ENCODE measurements at places on chromosomes 12 and 14. TPM values are rescaled to one million over a fixed set of nuclear protein-coding genes. Genes with fewer than 3 reads are reported as not detected.

GRCh38 chr12:67716817-67717216, 68.3 kb downstream of the DYRK2 start:
- no peak for DNase-seq

- DNase-seq: no peak
These were observed 23.1 kb downstream of the EXD2 start for GRCh38 chr14:69214393-69214792.

- no peak for DNase-seq
These were observed 12.4 kb upstream of the SNAPC1 start for GRCh38 chr14:61749867-61750266.

GRCh38 chr12:2177003-2177402, 124.2 kb downstream of the CACNA1C start:
- DNase-seq: no peak

DNA sequence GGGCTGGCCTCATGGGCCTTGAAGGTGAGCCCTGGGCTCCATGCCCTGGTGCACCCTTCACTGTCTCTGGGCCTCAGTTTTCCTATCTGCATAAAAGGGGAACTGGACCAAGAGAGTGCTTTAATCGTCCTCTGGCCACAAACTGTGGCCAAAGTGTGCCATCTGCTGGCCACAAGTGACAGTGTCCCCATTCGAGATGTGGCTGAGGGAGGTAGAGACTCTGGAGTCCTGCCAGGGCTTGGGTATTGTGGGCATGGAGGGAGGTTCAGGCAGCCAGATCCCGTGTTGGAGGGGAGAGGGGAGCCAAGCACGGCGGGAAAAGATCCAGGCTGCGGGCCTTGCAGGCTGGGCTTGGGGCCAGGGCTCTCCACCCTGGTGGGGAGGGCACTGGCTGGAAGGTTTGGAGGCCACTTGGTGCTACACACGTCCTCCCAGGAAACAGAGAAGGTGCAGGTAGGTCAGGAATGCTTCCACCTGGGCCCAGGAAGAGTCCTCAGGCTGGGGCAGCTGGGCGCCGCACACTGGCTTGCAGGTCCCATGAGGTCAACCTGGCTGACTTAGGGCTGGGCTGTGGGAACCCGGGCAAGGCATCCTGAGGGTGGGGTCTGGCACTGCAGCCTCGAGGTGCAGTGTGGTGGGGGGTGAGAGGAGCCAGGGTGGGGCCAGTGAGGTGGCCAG, 7.3 kb upstream of the KIF26A start:
- DNase-seq: no peak

- DNase-seq: no peak
These were observed 14.1 kb downstream of the CMAS start for GRCh38 chr12:22059976-22060647.

GRCh38 chr12:79776111-79776510, 85.3 kb upstream of the PAWR start:
- no peak for DNase-seq

GRCh38 chr12:131375261-131375971, 335.5 kb upstream of the SFSWAP start:
- no peak for DNase-seq

GRCh38 chr12:131950182-131950913, 606 bp downstream of the EP400 start:
- DNase-seq: peak; percentile 60

GRCh38 chr12:78914859-78915331, 50.3 kb downstream of the SYT1 start:
- DNase-seq: no peak

DNA sequence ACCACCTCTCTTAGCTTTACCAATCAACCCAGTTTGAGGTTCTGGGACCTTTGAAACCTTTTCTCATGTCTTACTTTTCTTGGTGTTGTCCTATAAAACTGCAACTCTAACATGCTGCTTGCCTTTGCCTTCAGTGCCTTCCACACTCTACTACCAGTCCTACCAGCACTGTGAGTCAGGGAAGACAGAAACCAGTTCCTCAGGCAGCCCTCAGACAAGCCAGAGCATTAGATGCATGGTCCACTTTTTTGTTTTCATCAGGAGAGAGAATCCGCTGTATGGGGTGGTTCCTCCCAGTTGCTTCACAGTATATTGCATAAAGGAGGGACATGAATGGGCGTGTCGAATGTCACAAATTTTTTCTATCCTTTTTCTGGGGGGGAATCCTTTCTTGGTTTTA, 17.3 kb upstream of the KLRB1 start:
- no peak for DNase-seq

- no peak for DNase-seq
These were observed 1766.9 kb upstream of the SEL1L start for GRCh38 chr14:83300476-83301064.

DNA sequence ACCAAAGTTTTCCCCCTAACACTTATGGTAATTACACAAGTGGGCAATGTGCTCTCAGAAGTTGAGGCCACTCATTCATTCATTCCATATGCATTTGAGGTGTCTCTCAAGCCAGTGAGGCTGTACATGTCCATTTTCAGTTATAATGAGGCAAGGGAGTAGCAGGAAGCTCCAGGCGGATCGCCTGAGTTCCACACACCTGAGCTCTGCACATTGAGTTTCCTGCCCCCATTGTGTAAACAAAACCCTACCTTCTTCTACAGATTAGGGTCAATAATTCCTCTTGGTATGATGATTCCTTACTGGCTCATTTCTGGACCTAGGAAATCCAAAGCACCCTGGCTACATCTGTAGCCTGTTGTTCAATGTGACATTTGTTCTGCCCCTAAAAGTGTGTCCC, 555.3 kb downstream of the MED13L start:
- no peak for DNase-seq

- no peak for DNase-seq
These were observed 27.6 kb downstream of the OTX2 start for GRCh38 chr14:56782711-56783110.

DNA sequence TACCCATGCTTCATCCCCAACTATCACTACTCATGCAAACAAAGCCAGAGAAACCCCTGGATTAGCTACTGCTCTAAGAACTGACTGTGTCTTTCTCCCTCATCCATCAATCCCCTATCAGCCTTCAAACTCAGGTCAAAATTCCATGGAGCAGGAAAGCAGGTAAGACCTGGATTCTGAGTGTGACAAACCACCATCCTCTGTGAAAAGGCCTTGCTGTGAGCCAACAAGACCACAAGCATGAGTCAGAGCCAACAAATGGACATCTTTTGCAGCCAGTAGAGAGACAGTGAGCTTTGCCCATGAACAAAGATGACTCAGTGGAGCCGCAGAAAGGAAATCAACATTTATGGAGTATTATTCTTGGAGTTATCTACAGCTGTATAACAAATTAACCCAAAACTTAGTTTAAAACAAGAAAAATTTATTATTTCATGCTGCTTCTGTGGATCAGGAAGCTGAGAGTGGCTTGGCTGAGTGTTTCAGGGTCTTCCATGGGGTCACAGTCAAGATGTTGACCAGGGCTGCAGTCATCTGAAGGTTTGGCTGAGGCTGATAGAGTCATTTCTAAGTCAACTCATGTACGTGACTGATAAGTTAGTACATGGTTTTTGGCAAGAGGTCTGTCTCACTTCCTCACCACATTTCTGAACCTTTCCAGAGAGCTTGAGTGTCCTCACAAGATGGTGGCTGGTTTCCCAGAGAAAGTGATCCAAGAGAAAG, 61.1 kb downstream of the PITPNM2 start:
- DNase-seq: peak; percentile 19

- DNase-seq: no peak
These were observed 1.5 kb downstream of the STYK1 start for GRCh38 chr12:10672231-10672868.

- DNase-seq: no peak
These were observed 12.5 kb upstream of the GLIPR1L2 start for GRCh38 chr12:75378354-75378753.

DNA sequence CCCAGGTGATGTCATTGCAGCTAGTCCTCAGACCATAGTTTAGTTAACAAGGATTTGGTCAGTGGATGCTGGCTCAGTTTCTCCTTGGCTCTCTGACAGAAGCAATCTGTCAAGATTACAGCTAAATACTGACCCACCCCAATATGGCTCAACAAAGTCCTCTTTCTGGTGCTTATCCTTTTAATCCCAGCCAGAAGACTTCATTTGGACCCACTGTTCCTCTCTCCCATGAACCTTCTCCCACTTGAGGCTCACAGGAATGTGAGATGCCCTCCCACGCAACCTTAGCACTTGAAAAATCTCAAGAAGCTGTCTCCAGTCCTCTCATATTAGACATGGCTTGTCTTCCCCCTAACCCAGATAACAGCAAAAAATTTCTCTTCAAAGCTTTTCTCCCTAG, 47.7 kb downstream of the C12orf50 start:
- DNase-seq: no peak

- peak; percentile 8 for DNase-seq
These were observed 102.0 kb downstream of the EGLN3 start for GRCh38 chr14:33848706-33849454.

DNA sequence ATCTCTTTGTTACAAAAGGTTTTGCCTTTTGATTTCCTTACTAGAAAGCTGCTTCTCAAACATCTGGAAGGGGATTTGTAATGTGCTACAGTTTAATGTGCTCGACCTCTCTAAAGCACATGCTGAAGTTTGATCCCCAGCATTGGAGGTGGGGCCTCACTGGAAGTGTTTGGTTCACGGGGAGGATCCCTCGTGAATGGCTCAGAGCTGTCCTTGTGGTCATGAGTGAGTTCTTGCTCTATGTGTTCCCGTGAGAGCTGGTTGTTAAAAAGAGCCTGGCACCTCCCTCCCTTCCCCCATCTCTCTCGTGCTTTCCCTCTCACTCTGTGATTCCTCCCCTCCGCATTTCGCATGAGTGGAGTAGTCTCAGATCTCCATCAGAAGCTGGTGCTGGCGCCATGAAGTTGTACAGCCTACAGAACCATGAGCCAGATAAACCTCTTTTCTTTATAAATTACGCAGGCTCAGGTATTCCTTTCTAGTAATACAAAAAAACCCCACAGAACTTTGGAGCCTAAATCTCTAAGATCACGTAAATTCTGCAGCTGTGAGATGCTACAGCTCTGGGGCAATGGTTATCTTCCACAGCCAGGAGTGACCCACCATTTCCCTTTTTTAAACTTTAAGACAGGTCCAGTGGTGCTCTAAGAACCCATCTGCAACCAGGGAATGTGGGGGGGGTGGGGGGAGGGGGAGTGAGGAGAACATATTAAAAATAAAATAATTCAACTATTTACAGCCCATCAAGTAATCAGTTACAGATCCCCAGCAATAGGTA, 214.4 kb downstream of the FOXN3 start:
- DNase-seq: no peak

- no peak for DNase-seq
These were observed 439.6 kb upstream of the LRFN5 start for GRCh38 chr14:41167040-41167439.

- DNase-seq: no peak
These were observed 10.6 kb downstream of the EML1 start for GRCh38 chr14:99803803-99804202.

GRCh38 chr14:64467101-64467500, 1.8 kb downstream of the AKAP5 start:
- no peak for DNase-seq

DNA sequence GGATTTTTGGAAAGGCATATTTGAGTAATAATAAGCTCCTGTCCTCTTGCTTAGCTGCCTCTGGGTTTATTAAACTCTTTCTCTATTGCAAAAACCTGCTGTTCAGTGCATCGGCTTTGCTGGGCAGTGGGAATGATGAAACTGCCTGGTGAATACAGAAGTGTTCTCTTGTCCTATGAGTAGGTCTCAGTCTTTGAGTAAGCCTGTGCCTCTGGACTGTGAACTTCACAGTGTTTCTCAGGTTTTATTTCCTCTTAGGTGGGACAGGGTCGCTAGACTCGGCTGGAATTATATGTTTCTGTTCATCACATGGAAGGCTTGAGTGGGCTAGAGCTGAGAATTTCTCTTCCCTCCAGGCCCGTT, 46.4 kb downstream of the CRADD start:
- DNase-seq: no peak

- no peak for DNase-seq
These were observed 5.8 kb downstream of the DICER1 start for GRCh38 chr14:95151561-95151960.

GRCh38 chr12:131229426-131230339, 276.0 kb downstream of the ADGRD1 start:
- DNase-seq: no peak

DNA sequence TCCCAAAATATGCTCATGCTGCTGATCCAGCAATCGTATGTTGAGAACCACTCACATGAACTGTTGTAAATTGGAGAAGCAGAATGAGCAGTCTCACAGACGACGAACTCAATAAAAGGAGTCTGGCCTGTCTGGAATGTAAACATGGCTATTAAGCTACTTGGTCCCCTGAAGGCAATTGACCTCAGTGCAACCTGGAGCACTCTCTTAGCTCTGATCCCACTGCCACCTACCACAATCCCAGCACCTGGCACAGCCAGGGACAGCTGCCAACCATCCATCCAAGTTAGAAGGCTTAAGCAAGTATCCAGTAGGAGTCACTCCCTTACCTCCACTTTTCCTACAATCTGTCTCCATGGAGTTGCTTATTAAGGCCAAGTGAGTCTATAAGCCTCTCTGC, 406.9 kb upstream of the CLEC14A start:
- no peak for DNase-seq

DNA sequence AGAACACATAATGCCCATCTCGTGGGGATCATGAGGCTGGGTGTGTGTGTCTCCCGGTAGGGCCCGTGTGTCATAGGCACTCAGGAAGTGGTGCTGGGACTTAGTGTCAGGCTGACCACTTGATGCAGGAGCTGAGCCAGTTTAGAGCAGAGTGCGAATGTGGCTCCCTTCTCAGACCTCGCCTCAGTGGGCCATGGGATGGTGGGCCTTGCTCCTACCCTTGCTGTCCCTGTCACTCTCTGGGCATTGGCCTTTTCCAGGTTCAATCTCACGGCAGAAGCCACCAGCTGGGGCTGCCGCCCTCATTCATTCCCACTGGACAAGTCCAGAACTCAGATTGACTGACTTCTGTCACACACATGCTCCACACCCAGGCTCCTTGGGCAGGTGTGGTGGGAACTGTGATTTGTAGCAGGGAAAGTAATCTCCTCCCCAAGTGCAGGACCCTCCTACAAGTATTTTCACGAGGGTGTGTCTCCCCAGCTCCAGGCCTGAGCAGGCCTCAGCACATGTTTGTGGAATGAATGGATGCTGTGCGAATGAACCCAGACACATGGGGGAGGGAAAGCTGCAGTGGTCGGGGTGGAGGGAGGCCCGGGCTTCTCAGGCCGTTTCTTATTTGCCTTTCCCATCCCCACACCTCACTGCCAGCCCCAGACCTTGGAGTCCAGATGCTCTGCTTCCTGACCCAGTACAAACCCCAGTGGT, 54.9 kb downstream of the BEGAIN start:
- DNase-seq: peak; percentile 9

CDK4 gene
- total RNA-seq: 10.0 TPM

DRAM1 gene
- total RNA-seq: 3.5 TPM

C12orf42 gene
- 5.5 TPM for total RNA-seq

BIN2 gene
- 125 TPM for total RNA-seq

EXOC3L4 gene
- not detected for total RNA-seq

GALNT6 gene
- 10.8 TPM for total RNA-seq

PMCH gene
- not detected for total RNA-seq

RNF34 gene
- 46.8 TPM for total RNA-seq

DLGAP5 gene
- not detected for total RNA-seq

CISTR gene
- total RNA-seq: not detected

CDCA3 gene
- total RNA-seq: 0.61 TPM

IFNG-AS1 gene
- 2.1 TPM for total RNA-seq

TEP1 gene
- total RNA-seq: 20.2 TPM

MORN3 gene
- total RNA-seq: 7.5 TPM

MYF6 gene
- not detected for total RNA-seq

Data from CD8-positive, alpha-beta T cell (primary cell).